Activated naive CD8-positive, alpha-beta T cell treated with anti-CD3 and anti-CD28 coated beads for 36 hours (primary cell): ENCODE measurements at places on chromosomes 11 and 22.
A peak's percentile ranks its signal among the peaks of the same experiment; 100 is the strongest.

DNA sequence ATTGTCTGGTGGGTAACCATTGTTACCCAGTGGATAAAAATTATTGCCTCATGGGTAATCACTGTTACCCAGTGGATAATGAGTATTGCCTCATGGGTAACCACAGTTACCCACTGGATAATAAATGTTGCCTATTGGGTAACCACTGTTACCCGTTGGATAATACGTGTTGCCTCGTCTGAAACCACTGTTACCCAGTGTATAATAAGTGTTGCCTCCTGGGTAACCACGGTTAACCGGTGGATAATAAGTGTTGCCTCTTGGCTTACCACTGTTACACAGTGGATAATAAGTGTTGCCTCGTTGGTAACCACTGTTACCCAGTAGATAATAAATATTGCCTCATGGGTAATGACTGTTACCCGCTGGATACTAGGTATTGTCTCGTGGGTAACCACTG is 20.9 kb upstream of the NXPE4 start:
- no peak for DNase-seq

- no peak for DNase-seq
These were observed 107.4 kb downstream of the SGSM3 start for GRCh38 chr22:40477683-40478337.

DNA sequence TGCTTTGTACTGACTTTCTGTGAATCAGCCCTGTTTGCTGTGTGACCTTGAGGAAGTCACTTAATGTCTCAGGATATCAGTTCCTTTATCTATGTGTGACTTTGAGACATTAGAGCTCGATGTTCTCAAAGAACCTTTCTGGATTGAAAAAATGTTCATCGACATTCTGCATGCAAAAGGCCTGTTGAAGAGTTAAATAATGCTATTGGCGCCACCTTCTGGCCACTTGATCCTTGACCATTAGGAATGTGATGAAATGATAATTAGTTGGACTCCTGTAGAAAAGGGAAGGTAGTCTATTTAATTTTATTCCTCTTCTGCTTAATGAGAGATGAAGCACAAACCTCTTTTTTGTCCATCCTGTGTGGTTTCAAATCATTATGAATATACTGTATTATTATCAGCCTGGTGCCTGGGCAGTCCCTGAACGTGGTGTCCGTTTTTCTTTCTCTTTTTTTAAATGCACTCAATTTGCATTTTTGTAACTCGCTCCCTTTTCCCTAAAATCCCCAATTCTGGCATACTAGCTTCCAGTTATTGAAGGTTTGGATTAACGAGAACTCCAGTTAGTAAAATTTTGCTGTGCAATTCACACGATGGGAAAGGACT is 20.7 kb downstream of the ELF5 start:
- peak; percentile 6 for DNase-seq

DNA sequence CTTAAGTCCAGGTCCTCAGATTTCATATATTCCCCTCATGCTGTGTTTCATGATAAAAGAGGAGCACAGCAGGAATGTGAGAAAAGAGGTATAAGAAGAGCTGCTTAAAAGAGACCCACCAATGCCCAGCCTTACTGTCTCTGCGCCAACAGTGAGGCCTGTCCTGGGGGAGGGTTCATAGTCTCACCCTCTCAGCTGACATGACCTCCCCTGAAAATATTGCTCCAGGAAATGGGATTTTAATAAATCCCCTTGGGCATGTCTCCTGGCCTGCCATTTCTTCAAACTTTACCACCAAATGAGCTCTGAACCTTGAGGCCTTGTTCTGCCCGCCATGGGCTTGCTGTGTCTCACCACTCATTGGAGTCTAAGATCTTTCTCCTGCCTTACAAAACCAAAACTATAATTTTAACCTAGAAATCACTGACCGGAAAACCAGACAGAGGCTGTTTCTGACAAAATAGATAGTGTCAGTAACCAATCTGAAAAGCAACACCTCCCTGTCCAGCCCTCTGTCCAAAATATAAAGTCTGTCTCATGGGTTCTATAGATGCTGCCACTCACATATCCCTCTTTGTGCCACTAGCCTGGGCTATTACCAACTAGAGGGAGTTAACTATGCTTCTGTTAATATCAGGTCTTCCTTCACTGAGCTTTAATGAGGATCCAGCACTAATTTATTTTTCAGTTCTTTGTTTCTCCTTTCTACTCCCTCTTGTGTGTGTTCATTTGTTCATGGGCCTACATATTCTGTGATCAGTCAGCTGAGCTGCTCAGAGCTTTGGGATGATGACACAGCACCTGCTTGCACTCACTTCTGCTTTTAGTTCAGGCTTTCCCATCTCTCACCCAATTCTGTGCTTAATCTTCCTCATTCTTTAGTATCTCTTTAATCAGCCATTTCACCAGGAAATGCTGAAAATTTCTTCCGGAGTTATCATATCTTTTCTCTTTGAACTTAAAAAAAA is at the start of gene OR2AG2:
Gene OR2AG2 (minus strand): TSS at position 51 of the 968 bp plus-strand sequence. CDS start 3,019 bp downstream, outside the sequence.
- DNase-seq: no peak

GRCh38 chr11:70834277-70834940 is 418.0 kb downstream of the SHANK2 start:
- DNase-seq: no peak

DNA sequence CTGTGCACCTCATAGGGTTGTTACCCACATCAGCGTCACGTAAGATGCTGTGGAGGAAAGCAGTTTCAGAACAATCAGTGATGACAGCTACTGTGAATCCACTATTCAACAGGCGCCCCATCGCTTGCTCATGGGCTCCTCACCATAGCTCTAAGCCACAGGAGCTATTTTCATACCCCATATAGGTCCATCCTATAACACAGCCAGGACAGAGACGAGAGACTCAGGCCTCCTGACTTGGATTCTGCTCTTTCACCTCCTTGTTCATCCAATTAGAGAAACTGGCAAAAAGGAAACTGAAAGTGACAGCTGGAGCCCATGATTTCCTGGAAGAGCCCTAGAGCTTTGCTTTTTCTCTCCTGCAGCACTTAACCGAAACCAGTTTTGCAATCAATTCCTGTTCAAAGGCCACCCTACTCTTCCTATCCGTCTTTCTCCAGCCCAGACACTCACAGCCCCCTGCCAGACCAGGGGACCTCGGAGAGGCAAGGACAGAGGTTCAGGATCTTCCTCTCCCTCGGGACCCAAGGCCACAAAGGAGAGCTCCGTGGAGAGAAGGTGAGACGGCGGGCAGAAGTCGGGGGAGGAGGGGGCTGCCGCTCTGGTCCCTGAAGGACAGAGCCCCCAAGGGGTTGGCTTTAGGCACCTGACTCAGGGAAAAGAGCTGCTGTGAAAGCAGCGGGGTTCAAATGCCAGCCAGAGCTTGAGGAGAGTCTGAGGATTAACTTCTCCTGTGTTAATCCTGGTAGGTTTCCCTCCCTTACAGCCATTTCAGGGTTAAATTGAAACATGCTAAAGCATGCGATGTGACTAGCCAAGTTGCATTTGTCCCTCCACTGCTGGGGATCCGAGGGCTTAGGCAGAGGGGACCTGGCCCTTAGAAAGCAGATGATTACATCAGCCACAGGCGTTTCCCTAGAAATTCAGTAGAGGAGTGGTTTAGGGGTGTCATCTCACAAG is at the start of gene APOL6:
Gene APOL6 (plus strand): TSS at position 381 of the 960 bp plus-strand sequence. CDS start 7,980 bp downstream, outside the sequence.
- peak; percentile 65 for DNase-seq

- peak; percentile 39 for DNase-seq
These were observed 353.9 kb upstream of the DDI1 start for GRCh38 chr11:103682318-103683184.

DNA sequence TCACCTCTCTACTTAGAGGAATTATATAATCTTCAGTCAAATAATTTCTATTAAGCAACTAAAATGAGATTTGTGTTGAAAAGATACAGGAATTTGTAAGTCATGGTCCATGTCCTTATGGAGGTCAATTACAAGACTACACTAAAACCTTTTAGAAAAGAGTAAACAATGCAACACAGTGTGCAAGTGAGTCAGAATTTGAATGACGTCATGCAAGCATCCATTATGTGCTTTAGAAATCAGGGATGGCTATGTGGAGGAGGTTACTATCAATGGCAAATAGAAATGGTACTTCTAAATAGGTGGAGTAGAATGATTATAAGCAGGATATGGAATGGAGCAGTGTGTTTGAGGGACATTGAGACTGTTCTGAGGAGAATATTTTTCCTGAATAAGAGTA is 16.6 kb downstream of the OR10D3 start:
- no peak for DNase-seq

- DNase-seq: no peak
These were observed 40.7 kb upstream of the RTL6 start for GRCh38 chr22:44538518-44539315.

DNA sequence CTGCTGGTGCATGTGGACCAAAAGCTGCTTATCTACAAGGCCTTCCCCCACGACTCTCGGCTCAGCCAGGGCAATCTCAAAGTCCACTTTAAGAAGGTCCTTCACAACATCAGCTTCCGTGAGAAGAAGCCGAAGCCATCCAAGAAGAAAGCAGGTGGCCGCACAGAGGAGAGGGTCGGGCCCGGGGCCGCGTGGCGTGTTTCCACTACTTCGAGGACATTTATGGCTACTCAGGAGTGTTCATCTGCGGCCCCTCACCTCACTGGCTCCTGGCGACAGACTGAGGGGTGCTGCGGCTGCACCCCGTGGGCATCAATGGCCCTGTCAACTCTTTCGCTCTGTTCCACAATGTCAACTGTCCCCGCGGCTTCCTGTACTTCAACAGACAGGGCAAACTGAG is 16.2 kb upstream of the SLC5A4 start:
- no peak for DNase-seq

DNA sequence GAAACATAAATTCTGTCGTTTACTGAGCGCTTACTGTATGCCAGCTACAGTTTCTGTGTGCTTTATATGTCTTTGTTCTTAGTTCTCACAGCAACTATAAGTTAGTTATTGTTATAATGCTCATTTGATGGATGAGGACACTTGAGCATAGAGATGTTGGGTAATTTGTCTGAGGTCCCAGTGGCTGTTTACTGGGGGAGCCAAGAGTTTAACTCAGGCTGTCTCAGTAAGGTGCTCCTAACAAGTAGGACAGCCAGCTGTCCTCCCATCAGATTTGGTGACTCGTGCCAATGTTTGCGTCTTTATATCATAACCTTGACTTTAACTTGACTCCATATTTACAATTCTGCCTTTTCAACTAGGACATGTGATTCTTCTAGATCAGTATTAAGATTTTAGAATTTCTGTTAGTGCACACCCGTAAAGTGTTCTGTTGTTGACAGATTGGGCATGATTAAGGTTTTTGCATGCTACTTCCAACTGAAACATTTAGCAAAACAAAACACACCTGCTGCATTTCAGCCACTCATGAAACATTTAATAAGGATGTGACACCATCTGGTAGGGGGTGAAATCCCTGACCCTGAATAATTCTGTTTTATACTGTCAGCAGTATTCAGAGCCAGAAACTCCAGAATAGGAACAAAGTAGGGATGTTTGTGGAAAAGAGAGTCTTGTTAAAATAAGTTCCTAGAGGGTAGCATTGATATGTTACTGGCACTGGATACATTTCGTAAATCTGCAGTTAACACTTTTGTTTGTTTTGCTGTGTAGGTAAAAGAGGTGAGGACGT is 1.9 kb downstream of the REXO2 start:
- no peak for DNase-seq

GRCh38 chr11:20363500-20364340 is at the start of gene HTATIP2:
Gene HTATIP2, plus strand, starts transcription at chr11:20363714. Its CDS starts 524 bp downstream, at chr11:20364238.
- DNase-seq: peak; percentile 79

DNA sequence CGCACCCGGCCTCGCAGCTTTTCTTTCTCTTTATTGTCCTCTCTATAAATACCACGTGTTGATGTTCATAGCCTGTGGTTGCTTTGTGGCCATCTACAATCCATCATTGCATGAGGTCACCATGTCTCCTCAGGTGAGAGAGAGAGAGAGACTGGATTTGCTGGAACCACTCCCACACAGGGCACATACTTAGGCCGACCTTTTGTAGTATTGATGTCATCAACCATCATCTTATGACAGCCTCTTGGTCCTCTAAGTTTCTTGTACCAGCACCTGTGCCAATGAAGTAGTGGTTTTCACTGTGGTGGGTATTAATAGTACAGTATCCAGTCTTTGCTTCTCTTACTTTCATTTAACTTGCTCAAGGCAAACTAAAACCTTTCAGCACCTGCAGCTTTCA is 22.8 kb upstream of the P2RY6 start:
- no peak for DNase-seq

GRCh38 chr11:118226296-118226695 is 1.5 kb upstream of the JAML start:
- peak; percentile 47 for DNase-seq

- DNase-seq: no peak
These were observed 219.4 kb downstream of the BRD1 start for GRCh38 chr22:49608228-49608627.

DNA sequence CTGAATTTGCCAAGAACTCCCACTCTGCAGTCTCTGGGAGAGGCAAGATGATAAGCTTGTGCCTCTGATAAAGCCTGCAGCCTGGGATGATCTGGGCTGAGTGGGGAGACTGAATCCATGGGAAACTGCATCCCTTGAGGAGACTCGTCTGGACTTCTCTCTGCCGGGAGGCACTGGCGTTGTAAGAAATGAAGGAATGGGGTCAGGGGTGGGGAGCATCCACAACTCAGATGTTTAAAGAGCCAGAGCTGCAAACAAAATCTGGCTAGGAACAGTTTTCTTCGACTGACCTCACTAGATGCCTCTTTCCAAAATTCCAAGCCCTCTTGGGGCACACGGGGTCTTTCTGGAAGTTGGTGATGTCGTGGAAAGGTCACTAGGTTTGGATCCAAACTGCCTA is 64.4 kb downstream of the SPON1 start:
- no peak for DNase-seq

- no peak for DNase-seq
These were observed 717.8 kb downstream of the JRKL start for GRCh38 chr11:97107604-97108003.

- DNase-seq: no peak
These were observed 33.7 kb upstream of the B3GAT1 start for GRCh38 chr11:134445601-134446325.

- no peak for DNase-seq
These were observed 1649.1 kb downstream of the LRRC4C start for GRCh38 chr11:39810358-39810757.

- DNase-seq: no peak
These were observed 40.6 kb downstream of the CD44 start for GRCh38 chr11:35179466-35180135.

- no peak for DNase-seq
These were observed 1.6 kb downstream of the NPAT start for GRCh38 chr11:108220721-108221336.

GRCh38 chr11:79308429-79308828 is 132.4 kb downstream of the TENM4 start:
- no peak for DNase-seq

- DNase-seq: no peak
These were observed 67.1 kb downstream of the GGTLC2 start for GRCh38 chr22:22711532-22711913.

DNA sequence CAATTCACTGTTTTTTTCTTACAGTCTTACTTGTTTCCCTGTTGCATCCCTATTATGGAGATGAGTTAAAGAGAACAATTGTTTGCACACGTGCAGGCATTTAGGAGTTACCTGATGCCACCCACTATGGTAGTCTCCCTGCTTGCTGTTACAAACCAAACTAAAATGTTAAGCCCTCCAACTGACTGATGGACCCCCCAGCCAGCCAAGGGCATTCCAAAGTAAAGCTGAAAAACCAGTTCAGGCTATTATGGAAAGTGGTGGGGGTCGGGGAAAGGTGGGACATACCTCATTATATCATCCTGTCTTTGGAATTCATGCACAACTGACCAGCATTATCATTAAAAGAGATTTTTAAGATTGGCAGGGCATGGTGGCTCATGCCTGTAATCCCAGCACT is 47.0 kb upstream of the GNAZ start:
- no peak for DNase-seq
